ENCODE measurements at places on chromosomes 6 and 20.

- no peak for DNase-seq
Observed at GRCh38 chr20:52448513-52449232, 257.1 kb upstream of the ZFP64 start.

DNA sequence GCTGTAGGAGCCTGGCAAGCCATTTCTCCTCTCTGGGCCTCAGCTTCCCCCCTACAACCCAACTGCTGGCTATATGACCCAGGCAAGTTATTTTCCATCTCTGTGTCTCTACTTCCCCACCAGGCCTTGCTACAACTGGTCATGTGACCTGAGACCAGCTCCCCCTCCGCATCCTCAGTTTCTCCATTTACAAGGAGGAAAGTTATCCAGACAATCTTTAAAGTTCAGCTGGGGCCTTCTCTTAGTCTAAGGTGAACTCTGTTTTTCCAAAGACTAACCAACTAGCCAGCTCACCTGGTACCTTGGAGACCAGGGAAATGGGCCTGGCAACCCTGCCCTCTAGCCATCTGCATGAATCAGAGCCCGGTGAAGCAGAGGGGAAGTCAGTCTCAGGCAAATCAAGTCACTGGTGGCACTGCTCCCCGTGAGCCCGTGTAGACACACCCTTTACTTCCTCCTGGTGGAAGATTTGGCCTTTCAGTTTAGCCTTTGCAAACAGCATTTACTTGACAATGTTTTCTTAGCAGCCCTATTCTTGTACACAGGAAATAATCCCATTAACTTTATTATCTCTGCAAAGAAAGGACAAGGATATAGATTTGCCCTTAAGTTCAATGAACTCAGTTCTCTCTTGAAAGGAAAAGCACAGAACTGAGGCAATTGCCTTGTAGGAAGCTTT, 157.7 kb downstream of the VEGFA start:
- DNase-seq = no peak

- no peak for DNase-seq
Observed at GRCh38 chr6:127397729-127398630, 54.6 kb upstream of the ECHDC1 start.

GRCh38 chr6:169119669-169120068, 134.0 kb downstream of the THBS2 start:
- DNase-seq = no peak

DNA sequence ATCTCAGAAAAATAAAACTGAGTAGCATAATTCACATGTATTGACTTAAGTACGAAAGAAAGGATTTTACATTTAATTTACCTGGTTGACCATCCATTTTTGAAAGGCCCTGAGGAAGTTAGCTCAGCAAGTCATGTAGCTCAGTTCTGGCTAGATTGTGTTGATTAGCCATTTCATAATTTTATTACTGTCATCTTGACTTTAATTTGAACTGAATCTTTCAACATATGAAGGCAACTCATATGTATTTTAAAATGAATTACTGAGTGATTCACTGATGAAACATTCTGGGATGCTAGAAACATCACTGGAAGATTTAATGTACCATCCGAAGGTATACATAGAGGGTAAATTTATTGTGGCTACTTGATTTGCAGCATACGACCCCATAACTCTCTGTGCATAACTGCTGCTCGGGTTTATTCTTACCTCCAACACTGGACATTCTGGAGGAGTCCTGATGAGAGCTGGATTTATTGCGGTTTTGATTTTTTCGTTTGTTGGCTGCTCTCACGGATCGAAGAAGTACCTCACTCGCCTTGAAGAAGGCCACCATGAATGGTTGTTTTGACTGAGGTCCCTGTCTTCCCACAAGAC, 101.7 kb downstream of the BMP5 start:
- no peak for DNase-seq

- peak; percentile 21 for DNase-seq
Observed at GRCh38 chr20:55386686-55387085, 618.6 kb downstream of the CBLN4 start.

DNA sequence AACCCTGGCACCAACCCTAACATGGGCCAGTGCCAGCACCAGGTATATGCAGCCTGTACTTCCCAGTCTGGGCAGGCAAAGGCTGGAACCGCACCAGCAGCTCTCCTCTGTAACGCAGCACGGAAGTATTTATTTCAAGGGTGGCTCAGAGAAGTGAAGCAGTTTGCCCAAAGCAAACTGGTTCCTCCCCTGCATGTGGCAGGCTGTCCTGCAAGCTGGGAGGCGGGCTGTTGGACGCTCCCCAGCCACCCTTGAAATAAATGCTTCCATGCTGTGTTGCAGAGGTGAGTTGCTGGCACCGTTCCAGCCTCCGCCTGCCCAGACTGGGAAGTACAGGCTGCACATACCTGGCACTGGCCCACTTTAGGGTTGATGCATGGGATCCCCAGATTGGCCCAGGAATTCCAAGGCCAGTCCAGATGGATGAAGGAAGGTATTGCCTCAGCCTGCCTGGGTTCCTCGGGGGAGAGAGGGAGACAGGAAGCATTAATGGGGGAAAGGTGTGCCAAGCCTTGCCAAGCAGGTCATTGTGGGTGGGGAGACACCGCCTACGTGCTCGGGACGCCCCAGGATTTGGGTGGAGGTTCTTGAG, 49.8 kb downstream of the PPARD start:
- no peak for DNase-seq

- DNase-seq = no peak
Observed at GRCh38 chr20:18855882-18856281, 42.3 kb downstream of the SCP2D1 start.

DNA sequence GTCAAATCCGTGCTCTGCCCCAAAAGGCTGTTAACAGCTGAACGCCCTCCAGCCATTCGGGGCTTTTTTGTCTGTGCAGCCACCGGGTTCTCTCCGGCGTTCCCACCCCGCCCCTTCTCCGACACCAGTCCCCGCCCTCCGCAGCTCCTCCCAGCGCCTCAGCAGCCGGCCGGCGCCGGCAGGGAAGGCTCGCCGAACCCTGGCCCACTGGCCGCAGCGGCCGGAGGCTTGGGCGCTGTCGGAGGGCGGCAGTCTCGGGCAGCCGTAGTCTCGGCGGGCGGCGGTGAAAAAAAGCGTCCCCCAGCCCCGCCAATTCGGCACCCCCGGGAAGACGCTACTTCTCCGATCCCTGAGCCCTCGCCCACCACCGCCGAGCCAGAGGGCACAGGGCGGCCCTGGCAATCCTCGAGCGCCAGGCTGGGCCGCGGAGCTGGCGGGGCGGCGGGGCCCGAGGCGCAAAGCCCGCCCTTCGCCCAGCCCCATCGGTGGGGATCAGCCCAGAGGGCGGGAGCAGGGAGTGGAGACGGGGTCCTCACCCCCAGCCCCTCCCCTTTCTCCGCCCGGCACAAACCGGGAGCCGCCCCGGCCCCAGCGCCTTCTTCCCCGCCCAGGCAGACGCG, at the start of gene SESN1:
TSS of gene SESN1 (minus strand) at position 431 of the 620 bp plus-strand sequence. CDS start 773 bp downstream, outside the sequence.
- DNase-seq = peak; percentile 61

- no peak for DNase-seq
Observed at GRCh38 chr6:28315628-28316027, 20.3 kb downstream of the ZSCAN31 start.

DNA sequence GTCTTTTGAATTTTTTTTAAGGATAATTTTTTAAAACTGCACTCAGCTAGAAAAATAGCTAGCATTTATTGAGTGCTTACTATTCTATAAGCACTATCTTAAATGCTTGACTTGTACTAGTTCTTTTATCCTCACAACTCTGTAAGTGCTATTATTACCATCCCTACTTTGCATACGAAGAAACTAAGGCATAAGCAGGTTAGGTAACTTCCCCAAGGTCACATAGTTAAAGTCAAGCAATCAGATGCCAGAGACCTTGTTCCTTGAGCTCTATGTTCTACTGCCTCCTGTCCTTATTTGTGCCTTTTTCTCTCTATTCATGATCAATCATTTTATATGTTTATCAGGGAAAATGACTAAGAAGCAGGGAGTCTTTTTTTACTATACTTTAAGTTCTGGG, 65.0 kb downstream of the GCLC start:
- no peak for DNase-seq

GRCh38 chr6:37618916-37619590, 78.6 kb downstream of the MDGA1 start:
- no peak for DNase-seq

- DNase-seq = no peak
Observed at GRCh38 chr6:548091-548490, 108.8 kb downstream of the HUS1B start.

GRCh38 chr6:52820198-52820597, 16.6 kb upstream of the GSTA1 start:
- no peak for DNase-seq

- DNase-seq = no peak
Observed at GRCh38 chr6:41306187-41306854, 19.8 kb upstream of the TREM1 start.

GRCh38 chr20:1907586-1907985, 12.4 kb downstream of the SIRPA start:
- DNase-seq = no peak

- DNase-seq = no peak
Observed at GRCh38 chr20:56802805-56803204, 173.7 kb downstream of the TFAP2C start.

DNA sequence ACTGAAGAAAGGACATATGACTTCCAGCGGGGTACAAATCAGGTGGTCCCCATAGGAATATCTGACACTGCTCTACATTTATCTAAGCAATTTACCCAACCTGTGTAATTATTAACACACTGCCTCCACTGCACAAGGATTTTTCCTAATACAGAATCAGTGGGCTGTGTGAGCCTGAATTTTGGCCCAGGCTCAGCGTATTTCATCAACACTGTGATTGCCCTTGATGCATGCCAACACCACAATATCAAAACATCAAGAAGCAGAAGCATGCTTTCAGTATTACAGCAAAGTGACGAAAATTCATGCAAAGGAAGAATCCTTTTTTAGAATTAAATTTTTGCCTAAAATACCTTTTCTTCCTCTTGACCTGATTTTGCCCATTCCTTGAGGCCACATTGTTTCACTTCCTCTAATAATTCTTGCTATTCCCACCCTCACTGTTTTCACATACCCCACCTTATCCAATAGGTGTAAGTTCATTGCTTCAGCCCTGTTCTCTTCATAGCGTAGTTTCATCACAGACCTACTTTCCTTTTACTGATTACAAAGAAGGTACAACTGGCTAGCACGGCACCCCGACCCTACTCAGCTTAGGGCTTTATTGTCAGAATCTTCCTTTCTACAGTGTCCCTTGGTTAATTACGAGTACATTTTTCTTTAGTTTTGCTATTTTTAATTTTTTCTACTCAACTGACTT, 83.7 kb upstream of the PTCHD4 start:
- peak; percentile 1 for DNase-seq

GRCh38 chr20:24633521-24633920, 164.1 kb downstream of the SYNDIG1 start:
- DNase-seq = no peak

DNA sequence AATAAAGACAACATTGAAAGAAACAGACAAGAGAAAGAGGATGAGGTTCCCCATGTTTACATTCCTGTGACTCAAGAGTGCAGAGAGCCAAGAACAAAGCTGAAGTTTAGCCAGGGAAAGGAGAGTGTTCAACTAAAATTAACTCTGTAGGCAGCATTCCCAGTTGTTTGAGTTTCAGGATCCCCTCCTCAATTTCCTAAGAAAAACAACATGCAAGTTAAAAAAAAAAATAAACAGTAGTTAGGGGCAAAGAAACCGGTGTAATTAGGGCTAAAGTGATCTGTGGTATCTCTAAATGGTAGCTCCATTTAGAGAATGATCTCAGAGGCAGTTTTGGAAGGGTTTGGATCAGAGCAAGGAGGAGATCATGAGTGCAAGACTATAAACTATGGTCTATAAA, 30.9 kb upstream of the RAB23 start:
- DNase-seq = no peak

DNA sequence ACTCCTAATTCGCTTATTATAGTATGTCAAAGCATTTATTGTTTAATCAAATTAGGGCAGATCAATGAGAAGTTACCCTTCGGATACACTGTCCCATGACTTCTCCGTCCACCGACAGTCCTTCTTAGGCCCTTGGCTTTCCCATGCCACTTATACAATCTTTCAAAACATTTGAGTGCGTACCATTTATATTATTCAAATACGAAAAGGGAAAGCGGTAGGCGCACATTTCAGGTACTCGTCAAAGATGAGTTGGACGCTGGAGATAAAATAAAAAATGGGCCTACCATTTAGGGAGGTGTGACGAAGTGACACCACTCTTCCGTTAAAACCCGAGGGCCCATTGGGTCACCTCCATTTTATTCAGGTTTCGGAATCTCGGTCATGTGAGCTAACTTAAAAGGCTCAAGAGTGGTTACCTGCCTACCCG, 542 bp upstream of the AFG1L start:
- no peak for DNase-seq

- no peak for DNase-seq
Observed at GRCh38 chr20:32790751-32791057, 28.5 kb downstream of the DNMT3B start.

DNA sequence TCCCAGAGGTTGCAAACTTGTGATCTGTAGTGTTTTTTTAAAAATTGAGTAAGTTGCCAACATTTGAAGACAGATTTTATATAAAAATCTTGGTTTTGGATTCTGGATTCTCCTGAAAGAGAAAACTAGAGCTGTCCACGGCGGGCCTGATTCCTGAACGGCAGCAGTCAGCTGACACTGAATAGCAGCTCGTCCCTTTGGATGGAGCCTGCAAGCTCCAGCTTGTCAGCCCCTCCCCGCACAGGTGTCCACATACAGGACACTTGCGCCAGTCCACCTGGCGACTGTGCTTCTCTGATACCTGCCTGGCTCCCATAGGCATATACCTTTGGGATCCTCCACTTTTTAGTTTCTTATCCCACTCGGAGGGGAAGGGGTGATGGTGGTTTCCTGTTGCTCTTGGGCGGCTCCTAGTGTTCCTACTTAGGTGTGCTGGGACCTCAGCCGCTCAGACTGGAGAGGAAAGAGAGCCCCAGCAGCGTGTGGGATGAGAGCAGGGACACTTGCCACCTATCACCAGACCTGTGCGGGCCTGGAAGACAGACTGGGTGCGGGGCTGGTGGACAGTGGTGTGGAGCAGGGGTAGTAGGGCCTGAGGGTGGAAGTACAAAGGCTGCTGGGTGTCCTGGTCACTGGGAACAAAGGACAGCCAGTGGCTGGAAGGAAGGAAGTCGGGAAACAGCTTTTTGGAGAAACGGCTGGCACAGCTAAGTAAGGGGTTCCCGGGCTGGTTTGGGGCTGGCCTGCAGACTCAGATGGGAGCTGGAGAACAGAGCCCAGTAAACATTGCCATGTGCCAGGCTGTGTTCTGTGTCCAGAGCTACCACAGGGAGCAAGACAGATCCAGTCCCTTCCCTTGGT, 18.3 kb downstream of the GHRH start:
- DNase-seq = no peak

- no peak for DNase-seq
Observed at GRCh38 chr6:149266659-149267058, 50.9 kb upstream of the TAB2 start.

DNA sequence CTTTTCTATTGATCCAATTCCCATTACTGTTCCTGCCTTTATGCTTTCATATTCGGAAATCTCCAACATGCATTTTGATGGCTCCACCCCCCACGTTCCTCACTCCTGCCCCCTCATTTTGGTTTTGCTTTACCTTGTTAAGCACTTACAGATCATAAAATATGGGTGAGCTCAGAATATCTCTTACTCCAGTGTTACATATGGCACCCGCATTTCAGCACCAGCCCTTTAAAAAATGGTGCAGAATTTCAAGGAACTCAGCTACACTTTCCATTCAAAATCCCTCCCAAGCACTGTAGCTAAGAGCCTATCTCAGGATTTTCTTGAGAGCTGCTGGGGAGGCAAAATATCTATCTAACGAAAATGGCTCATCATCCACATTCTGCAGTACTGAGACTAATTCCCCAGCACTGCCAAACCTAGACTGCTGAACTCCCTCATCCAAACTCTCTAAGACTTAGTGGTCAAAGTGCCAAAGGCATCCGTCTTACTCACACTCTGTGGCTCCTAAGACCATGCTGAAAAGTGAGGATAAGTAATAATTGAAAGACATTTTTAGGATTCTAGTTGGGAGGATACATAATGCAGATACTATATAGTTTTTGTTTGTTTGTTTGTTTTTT, 7.8 kb downstream of the SGK1 start:
- DNase-seq = no peak
